ENCODE measurements at places on chromosomes 6 and 20.

GRCh38 chr6:149211046-149211571 is 106.4 kb upstream of the TAB2 start:
- DNase-seq, result no peak

- no peak for DNase-seq
Measured at GRCh38 chr20:316316-317068, 8.9 kb upstream of the SOX12 start.

GRCh38 chr20:24872291-24873024 is 76.6 kb upstream of the CST7 start:
- DNase-seq, result no peak

DNA sequence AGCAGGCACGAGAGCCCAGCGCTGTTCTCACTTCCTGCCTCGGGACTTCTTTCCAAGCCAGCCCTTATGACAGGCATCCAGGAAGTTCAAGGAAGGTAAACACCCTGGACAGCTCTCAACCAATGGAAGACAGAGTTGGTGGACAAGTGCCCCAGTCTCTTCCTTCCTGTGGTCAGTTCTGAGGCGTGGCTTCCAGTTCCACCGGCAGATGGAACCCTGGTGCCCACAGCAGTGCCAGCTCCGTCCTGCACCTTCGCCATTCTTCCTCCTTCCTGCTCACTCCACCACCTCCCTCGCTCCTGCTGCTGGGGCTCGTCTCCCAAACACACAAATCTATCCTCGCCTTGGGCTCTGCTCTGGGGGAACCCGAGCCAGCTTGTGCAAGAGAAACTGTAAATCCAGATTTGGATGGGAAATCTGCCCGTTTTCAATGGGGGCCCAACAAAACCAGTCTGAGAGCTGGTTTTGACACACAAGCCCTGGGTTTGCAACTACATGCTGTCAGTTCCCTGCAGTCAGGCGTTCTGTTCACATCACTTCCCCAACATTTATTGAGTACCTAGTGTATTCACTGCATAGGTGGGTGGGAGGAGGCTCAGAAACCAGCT is 162.7 kb downstream of the GRM4 start:
- DNase-seq, result no peak

GRCh38 chr6:160462116-160462515 is 113.9 kb downstream of the SLC22A3 start:
- no peak for DNase-seq

GRCh38 chr6:473356-473755 is 81.8 kb downstream of the IRF4 start:
- DNase-seq, result no peak

GRCh38 chr20:42024653-42025052 is 406.5 kb upstream of the CHD6 start:
- no peak for DNase-seq

GRCh38 chr6:21955951-21956350 is 340.9 kb downstream of the PRL start:
- DNase-seq, result no peak

DNA sequence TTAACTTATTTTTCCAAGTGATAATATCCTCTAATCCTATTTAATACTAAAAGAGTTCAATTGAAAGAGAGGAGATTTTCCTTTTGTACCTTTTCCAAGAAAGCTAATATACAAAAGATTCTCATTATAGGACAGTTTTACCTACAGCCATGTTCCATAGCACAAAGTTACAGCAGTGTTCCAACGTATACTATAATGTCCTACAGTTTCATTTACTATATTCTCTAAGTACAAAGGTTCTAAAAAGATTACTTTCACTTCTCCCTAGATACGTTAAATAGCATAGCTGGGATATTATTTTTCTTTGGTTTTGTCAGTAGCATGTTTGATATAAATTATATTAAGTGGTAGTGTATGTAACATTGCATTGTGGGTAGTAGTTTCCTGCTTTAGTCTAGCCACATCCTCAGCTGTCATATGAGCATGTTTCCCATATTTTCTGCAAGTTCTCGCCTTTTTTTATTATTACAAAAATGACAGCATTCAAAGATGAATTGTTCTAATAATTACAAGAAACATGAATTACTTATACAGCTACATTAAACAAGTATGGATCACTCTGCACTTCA is 4.4 kb upstream of the RUNX2 start:
- no peak for DNase-seq

GRCh38 chr6:87824958-87825491 is 123.0 kb upstream of the AKIRIN2 start:
- DNase-seq, result no peak

- DNase-seq, result no peak
Measured at GRCh38 chr6:92586236-92586977, 833.0 kb downstream of the EPHA7 start.

DNA sequence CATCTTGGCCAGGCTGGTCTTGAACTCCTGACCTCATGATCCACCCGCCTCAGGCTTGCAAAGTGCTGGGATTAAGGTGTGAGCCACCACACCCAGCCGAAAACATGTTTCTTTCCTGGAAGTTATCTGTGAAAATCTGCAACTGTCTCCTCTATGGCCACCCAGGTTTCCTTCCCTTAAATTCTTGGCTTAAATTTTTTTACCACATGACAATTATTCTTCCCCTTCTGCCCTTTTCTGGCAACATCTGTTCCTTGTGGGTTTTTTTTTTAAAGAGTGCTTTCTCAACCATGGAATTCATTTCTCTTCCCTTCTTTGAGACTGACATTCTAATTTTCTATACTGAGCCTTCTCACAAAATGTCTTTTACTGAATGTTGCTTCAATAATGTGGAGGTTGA is 59.6 kb downstream of the DOK5 start:
- DNase-seq, result no peak

GRCh38 chr6:163406366-163406765 is 8.2 kb upstream of the QKI start:
- no peak for DNase-seq
